Stimulated activated CD8-positive, alpha-beta memory T cell treated with anti-CD3 and anti-CD28 coated beads, Interleukin-12 subunit alpha, Interleukin-12 subunit beta, amount 100 ng/mL, for 1 hour (primary cell): ENCODE measurements at places on chromosomes 1 and 21.

- DNase-seq, result no peak
Observed at GRCh38 chr1:183739741-183740271, 65.1 kb upstream of the RGL1 start.

DNA sequence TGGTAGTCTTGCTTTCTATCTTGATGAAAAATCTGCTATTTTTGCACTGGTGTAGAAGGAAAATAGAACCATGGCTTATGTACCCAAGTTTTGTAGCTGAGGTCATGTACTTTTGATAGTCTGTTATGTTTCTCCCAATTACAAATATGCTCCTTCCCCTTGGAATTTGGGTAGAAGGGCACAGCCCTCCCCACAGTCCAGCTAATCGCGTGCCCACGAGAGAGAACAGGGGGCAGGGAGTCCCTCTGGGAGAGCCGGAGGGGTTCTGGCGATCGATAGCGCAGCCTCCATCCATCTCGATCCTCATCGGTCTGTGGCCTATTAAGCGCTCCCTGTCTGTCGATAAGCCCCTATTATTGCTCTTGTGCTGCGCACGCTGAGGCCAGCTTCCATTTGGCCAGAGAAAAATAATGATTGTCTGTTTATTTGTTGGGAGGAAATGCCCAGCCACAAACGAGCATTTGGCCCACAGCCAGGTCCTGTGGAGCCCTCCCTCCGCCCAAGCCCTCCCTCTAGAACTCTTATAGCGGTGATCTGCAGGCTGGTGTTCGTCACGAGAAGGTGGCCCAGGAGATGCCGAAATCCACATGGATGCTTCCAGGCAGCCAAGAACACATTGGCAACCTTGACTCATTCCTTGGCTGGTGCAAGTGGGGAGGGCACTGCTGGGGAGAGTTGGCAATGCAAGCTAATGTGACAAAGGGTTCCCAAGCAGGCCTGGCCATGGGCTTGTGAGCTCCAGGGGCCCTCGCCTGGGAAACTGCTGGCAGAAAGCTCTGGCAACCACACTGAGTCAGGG, 134.7 kb upstream of the TNR start:
- no peak for DNase-seq

DNA sequence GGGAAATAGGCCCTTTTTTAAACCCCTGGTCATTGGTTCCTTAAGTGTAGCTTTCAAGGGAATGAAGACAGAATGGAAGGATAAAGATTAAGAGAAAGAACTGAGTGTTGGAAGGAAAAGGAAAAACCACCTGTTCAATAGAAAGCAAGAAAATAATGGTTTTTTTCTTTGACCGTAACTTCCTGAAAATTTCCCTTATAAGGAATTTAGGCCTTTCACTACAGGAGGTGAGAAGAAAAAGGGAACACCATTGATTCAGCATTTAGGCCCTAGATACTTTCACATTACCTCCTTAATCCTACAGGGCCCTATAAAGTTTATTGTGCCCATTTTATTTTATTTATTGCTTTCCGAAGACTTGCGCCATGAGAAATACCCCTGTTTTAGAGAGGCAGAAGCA, 18.9 kb downstream of the KPNA6 start:
- DNase-seq, result no peak

DNA sequence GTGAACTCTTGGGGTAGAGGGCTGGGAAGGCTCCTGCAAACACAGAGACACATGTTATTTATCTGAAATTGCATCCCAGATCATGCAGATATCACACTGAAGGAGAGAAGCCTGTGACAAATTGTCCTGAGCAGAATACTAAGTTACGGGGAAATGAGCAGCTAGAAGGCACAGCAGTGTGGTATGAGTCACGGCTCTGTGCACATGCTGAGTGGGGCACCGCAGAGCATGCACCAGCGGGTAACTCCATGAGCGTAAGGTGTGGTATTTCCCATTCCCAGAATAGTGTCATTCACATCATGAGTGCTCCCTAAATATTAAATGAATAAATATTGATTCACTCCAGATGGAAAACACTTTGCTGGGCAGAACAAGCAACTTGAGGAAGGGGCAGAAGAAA, 21.3 kb upstream of the FCRL2 start:
- no peak for DNase-seq

GRCh38 chr1:208243967-208244916, at the start of gene PLXNA2:
Gene PLXNA2 (minus strand): TSS chr1:208244384. CDS start chr1:208217922, 26,462 bp downstream.
- DNase-seq, result peak; percentile 24

GRCh38 chr1:24111996-24112779, at the start of gene MYOM3:
Gene MYOM3 (minus strand): TSS chr1:24112135. CDS start chr1:24108636, 3,499 bp downstream.
- peak; percentile 32 for DNase-seq
